Caki2 (cell line): ENCODE measurements at places on chromosomes 4 and X. TPM values are rescaled to one million over a fixed set of nuclear protein-coding genes. Genes with fewer than 3 reads are reported as not detected.

DNA sequence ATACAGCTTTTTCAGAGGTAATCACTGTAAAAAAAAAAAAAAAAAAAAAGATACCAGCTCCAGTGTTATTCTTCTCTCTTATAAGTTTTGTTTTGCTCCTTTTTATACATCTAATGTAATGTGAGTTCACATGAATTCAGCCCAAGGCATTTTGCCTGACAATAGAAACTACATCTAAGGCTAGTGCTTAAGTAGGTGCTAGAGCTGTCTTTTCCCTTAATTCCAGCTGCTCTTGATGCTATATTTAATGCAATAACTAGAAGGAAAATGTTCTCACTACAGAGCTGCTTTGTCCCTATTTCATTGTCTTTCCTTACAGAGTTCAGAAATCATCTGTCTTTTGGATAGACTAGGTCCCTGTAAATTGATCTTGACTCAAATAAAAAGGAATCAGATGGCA is 150.1 kb downstream of the NAA11 start:
- DNase-seq = no peak

DNA sequence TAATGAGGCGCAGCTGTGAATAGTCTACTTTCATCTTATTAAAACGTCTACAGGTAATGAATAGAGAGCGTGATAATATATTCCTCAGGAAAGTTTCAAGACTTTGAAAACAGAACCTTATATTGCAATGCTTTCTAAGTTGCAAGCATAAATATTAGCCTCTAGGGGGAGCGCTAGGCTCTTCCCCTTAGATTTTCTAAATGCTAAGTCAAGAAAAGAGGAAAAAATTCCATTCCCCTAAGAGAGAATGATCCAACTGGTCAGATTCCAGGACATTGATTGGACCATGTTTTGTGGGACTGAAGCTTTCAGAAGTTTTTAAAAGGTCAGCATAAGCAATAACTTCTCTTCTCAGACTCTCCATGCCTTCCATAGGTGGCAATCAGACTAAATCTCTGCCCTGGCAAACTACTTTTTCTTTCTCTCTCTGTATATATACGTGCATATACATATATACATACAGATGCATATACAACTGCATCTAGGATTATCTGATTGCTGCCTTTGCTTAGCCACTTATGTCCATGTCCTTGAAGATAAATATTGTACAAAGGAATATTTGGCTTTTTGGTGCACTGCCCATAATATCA is 492.9 kb downstream of the INPP4B start:
- DNase-seq = peak; percentile 69

- DNase-seq = peak; percentile 27
Measured at GRCh38 chr4:128553686-128554515, 255.6 kb upstream of the JADE1 start.

DNA sequence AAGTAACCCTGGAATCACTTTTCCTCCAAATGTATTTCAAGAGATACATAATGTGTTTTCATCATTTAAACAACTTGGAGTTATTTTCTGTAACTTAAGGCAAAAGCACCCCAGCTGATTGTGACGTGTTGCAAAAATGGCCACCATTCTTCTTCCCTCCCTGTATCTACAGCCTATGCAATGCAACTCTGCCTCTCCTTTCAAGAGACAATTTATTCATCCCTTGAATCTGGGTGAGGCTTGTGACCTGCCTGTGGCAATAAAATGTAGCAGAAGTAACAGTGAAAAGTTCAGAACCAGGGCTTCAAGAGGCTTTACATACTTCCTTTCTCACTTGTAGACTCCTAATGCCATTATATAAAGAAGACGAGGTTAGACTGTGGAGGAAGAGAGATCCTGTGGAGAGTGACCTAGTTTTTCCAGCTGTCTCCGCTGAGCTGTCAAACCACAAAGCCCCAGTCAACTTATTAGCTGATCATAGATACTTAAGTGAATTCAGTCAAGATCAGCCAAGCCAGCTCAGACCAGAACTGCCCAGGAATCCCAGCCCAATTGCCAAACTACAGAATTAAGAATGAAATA is 81.0 kb upstream of the KLF3 start:
- no peak for DNase-seq

- DNase-seq = no peak
Measured at GRCh38 chr4:18025288-18025687, 3.7 kb upstream of the LCORL start.

DNA sequence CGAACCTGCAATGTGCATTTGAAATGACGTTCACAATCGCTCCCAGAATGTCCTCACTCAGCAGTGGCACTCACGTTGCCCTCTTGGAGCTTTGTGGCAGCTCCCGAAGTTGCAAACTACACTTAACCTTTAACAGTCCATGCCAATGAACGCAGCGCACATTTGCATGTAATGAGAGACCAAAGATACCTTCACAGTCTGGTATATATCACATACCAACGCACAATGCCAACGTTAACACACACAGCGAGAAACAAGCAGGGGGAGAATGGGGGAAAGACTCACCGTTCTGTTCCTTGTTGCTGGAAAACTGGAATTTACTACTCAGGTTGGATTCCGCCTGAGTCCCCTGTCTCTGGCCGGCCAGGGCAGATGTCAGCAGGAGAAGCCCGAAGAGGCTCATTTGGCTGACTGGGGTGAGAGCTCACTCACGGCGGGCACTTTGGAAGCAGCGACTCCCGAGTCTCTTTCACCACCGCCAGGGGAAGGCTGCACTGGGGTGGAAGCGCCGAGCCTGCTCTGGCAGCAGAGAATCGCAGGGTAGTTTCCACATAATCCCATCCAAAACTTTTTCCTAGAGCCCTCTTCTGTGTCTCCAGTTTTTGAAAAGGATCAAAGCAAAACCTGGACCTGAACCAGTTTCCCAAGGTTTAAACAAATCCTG is 966 bp downstream of the PDGFC start:
- DNase-seq = no peak

DNA sequence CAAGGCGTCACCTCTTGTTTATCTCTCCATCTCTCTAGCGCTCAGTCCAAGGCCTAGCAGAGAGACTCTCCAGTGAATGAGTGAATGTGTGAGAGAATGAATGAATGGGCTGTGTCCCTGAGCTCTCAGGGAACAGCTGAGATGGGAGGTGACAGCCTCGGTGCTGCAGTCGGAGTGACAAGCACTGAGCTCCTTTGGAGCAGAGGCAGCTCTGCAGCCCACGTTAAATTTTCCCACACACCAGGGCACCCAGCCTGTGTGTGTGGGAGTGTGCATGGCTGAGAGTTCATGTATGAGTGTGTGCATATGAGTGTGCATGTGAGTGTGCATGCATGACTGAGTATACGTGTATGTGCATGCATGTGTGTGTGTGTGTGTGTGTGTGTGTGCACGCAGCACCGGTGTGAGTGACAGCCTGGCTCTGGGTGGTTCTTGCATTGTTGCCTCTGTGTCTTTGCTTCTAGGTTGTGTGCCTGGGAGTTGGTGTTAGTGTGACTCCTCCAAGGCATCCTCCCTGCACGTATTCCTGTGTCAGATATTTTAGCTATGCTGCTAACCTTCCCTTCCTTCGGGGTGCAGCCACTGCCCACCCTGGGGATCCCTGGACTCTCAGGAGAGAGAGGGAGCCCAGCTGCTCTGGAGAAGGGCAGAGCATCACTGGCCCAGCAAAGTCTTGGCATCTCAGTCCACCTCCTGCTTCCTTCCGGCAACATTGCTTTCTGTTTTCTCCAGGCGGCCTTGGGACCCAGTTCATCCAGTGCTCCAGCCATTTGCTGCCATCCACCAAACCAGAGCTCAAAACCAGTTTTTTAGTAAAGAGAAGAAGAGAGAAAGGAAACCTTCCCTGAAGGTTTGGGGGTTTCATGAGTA is 98.6 kb downstream of the PPP2R2C start:
- no peak for DNase-seq

- DNase-seq = no peak
Measured at GRCh38 chr4:136918772-136919171, 613.5 kb downstream of the PCDH18 start.

GRCh38 chr4:81227138-81227537 is 12.1 kb upstream of the PRKG2 start:
- DNase-seq = no peak

- no peak for DNase-seq
Measured at GRCh38 chr4:86778175-86778574, 71.0 kb downstream of the SLC10A6 start.

DNA sequence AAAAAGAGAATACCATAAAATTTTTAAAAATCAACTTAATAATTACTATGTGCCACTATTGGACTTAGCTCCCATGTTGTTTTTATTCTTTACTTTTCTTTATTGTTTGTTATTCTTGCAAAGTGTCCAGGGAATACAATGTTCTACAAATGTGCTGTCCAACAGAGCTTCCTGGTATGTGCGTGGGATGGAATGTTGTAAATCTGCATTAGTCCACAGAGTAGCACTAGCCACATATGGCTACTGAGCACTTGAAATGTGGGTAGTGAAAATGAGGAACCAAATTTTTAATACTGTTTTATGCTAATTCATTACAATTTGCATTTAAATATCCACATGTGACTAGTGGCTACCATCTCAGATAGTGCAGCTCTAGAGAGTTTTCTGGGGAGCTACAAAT is 14.3 kb upstream of the CORIN start:
- DNase-seq = no peak

DNA sequence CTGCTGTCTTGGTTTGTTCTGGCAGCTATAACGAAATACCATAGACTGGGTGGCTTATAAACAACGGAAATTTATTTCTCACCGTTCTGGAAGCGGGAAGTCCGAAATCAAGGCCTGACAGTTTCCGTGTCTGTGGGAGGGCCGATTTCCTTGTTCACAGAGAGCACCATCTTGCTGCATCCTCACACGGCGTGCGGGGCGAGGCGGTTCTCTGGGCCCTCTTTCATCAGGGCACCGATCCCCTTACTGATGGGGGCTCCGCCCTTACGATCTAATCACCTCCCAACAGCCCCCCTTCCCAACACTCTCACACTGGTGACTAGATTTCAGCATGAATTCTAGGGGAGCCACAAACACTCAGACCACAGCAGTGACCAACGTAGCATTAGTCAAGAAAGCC is 578.3 kb upstream of the FAT1 start:
- no peak for DNase-seq

DNA sequence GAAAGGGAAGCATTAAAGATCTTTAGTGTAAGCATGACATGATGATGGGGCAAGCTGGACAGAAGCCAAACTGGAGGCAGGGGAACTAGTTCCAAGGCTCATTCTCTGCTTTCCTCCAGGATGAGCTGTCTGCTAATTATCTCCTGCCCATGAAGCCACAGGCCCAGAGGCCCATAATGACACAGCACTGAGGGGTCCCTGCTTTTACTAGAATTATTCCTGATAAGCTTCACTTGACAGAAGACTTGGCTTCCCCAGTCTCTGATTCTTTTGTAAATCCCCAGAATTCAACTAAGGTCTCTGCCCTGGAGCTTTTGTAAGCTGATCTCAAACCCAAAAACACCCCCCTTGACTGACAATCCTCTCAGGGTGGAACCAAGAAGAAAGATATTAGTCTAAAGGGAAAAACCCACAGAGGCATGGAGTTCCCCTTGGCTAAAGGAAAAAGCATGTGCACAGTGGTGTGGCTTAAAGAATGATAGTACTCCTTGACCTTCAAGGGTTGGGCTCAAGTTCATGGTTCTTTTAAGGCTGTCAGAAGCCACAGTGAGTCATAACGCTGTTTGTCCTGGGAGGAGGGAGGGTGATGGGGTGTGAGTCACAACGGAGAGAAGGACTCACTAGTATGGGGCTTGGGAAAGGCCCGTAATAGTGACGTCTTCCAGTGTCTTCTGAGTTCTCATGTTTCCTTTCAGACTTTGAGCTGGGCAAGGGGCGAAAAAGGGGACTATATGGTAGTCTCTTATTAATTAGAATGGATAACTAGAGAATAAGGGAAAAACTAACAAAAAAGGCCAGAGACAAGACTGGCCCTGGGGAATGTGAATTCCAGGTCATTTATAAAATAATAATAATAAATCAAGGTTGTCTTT is 146.0 kb upstream of the CPEB2 start:
- DNase-seq = peak; percentile 98

GRCh38 chrX:9222299-9222698 is 188.4 kb upstream of the FAM9B start:
- no peak for DNase-seq

Gene ALB
- total RNA-seq = not detected in 2 replicates

Gene UGT2B17
- not detected in 2 replicates for total RNA-seq

Gene AFM
- not detected in 2 replicates for total RNA-seq

Gene FAAH2
- 3.2 and 51.1 TPM in 2 replicates for total RNA-seq

Gene CLNK
- total RNA-seq = not detected in 2 replicates
